ENCODE measurements at places on chromosomes 6 and 20.
A peak's percentile ranks its signal among the peaks of the same experiment; 100 is the strongest.

- no peak for DNase-seq
Measured at GRCh38 chr6:22364306-22364705, 67.5 kb upstream of the PRL start.

DNA sequence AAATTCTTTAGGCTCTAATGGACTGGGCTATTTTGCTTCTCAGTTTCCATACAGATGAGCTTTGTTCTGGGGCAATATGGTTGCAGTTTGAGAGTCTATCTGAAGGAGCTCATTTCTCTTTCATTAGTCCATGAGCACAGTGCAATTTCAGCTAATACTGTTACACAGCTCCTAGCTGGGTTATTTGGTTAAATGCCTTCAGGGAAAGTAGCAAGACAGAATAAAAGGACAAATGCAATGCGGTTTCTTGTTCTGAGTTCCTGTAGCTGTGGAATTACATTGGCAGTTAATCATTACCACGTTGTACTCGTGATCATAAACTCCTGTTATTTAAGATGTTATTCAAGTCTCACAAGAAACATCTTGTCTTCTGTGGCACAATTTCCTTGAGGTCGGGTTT, 127.7 kb downstream of the BFSP1 start:
- DNase-seq: no peak

DNA sequence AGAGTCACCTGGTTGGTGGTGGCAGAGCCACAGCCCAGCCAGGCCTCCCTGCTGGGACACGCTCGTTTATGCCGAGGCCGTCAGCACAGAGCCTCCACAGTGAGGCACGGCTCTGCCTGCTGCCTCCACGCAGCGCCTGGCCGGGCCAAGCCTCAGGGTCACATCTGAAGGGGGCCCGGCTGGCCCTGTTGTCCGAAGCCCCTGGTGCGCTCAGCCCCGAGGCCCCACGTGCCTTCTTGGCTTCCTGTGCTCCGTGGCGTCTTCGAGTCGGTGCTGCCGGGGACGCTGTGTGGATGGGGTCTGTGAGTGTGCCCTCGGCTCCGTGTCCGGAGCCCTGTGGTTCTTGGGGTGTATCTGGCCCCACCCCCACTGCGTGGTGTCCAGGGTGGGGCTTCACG, 10.4 kb upstream of the TNFRSF6B start:
- no peak for DNase-seq

GRCh38 chr6:107691062-107691751, 132.9 kb downstream of the SCML4 start:
- DNase-seq: no peak

GRCh38 chr6:70706491-70707123, 38.9 kb downstream of the SMAP1 start:
- no peak for DNase-seq

DNA sequence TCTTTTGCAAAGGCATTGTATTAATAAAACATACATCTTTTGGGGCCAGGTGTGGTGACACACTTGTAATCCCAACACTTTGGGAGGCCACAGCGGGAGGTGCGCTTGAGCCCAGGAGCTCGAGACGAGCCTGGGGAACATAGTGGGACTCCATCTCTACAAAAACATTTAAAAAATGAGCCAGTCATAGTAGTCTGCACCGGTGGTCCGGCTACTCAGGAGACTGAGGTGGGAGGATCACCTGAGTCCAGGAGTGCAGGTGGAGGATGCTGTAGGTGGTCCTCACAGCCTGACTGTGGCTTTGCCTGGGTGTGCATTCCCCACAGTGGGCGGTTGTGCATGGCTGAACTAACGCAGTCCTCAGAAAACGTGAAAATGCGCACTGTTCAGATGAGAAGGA, 162.5 kb downstream of the DLL1 start:
- peak; percentile 3 for DNase-seq

- DNase-seq: no peak
Measured at GRCh38 chr6:122755901-122756300, 23.6 kb upstream of the FABP7 start.

DNA sequence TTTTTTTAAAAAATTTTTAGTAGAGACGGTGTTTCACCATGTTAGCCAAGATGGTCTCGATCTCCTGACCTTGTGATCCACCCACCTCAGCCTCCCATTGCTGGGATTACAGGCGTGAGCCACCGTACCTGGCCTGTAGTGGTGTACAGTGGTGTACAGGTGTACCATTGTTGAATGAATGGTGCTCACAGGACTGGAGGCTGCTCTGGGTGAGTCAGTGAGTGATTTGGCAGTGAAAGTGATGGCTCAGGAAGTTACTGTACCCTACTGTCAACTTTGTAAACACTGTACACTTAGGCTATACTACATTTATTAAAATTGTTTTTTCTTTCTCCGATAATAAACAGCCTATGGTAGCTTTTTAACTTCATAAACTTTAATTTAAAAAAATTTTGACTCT, 122.8 kb upstream of the EEF1E1 start:
- DNase-seq: no peak

- no peak for DNase-seq
Measured at GRCh38 chr6:16450821-16451220, 212.4 kb downstream of the GMPR start.

Data from progenitor cell of endocrine pancreas (in vitro differentiated cells).